ENCODE measurements at places on chromosomes 1 and 21. TPM values are rescaled to one million over a fixed set of nuclear protein-coding genes. Genes with fewer than 3 reads are reported as not detected.
A peak's percentile ranks its signal among the peaks of the same experiment; 100 is the strongest.

IL12RB2 gene
- polyA plus RNA-seq: 0.86 TPM

GRCh38 chr1:72846476-72847278 is 564.3 kb upstream of the NEGR1 start:
- peak; percentile 3 for DNase-seq

- DNase-seq: no peak
Measured at GRCh38 chr1:181906631-181907030, 154.9 kb downstream of the ZNF648 start.

DNA sequence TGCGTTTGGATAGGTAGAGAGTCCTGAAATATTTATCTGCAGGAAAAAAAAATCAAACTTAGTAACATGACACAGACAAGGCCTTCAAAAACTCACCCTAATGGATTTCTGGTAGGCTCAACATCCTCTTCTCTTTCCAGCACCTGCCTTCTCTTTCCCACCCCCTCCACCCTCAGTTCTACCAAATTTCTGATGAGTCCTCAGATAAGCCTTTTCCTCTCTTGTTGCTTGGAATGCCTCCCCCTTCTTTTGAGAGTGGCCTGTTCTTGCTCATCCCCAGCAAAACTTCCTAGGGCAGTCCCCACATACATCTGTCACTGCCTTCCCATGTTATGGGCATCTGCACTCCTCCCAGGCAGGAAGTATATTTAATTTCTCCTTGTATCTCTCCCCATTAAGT is 7.6 kb upstream of the LBR start:
- DNase-seq: no peak

GRCh38 chr1:185668013-185668412 is 66.2 kb upstream of the HMCN1 start:
- no peak for DNase-seq

Data from left renal pelvis (tissue), 4 donors.